Stimulated activated CD4-positive, alpha-beta T cell treated with anti-CD3 and anti-CD28 coated beads, Interleukin-15, amount 100 ng/mL, for 48 hours (primary cell): ENCODE measurements at places on chromosomes 2 and 18.

- DNase-seq, result no peak
Observed at GRCh38 chr2:72126186-72127100, 21.2 kb downstream of the CYP26B1 start.

DNA sequence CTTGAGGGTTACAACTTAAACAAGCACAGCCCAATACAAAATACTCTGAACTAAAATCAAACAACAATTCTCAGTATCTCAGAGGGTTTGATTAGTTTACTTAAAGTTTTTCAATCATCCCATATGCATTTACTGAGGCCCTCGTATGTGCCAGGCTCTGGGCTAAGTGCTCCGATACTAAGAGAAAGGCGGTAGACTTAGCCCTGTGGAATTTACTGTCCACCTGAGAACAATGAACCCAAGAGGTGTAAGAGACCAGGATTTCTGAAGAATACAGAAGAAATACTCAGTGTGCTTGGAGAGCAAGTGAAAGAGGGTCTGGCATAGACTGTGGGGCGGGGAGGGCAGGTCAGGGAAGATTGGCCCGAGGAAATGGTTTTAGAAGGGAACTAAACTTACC lies 25.1 kb upstream of the SCYGR1 start:
- no peak for DNase-seq

DNA sequence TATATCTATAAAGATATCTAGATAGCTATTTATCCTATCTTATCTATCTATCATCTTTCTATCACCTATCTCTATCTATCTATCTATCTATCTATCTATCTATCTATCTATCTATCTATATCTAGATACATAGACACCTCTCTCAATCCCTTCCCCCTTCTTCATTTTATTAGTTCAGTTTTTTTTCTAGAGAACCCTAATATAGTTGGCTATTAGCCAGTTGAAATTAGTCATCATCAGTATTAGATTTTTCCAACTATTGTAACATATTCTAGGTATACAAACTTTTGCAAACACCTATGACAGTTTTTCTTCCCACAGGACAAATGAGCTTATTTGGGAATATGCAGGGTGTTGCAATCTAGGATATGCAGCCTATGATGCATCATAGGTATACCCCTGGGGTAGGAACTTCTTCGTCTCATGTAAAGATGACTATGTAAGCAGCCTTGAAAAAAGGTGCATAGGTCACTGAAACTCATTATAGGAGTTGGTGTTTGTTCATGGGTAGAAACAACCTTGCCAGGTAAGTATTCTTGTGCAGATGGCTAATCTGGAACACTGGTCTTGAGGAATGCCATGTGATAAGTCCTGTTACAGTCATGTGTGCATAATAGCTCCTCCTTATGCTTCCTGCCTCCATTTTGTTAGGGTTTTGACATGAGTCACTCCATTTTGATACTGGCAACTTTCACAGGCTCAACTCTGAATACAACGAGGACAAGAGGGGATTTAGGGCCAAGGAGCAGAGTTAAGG lies 160.7 kb upstream of the ZSWIM2 start:
- no peak for DNase-seq

- DNase-seq, result no peak
Observed at GRCh38 chr2:230443541-230443940, 27.5 kb downstream of the SP100 start.

- no peak for DNase-seq
Observed at GRCh38 chr2:191950132-191950874, 103.4 kb upstream of the CAVIN2 start.

GRCh38 chr2:232539298-232540231 lies at the start of gene CHRNG:
Gene CHRNG, plus strand, starts transcription at chr2:232539692. Its CDS starts 56 bp downstream, at chr2:232539748.
- DNase-seq, result no peak

DNA sequence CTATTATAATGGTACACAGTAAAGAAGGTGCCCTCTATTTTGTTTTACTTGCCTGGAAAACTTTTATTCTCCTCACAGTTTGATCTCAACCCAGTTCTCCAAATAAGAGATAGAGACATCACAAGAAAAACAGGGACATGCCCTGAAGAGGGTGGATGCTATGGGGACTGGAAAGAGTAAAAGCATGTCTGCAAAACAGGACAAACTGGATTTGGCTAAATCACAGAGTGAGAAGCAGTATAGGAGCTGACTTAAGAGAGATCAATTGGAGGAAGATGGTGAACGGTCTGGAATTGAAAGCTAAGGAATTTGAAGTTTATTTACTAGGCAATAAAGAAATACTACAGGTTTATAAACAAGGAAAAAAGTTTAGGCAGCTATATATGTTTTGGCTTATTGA lies 33.0 kb downstream of the SP140L start:
- DNase-seq, result no peak

GRCh38 chr2:239943571-239943970 lies 81.6 kb downstream of the NDUFA10 start:
- no peak for DNase-seq

DNA sequence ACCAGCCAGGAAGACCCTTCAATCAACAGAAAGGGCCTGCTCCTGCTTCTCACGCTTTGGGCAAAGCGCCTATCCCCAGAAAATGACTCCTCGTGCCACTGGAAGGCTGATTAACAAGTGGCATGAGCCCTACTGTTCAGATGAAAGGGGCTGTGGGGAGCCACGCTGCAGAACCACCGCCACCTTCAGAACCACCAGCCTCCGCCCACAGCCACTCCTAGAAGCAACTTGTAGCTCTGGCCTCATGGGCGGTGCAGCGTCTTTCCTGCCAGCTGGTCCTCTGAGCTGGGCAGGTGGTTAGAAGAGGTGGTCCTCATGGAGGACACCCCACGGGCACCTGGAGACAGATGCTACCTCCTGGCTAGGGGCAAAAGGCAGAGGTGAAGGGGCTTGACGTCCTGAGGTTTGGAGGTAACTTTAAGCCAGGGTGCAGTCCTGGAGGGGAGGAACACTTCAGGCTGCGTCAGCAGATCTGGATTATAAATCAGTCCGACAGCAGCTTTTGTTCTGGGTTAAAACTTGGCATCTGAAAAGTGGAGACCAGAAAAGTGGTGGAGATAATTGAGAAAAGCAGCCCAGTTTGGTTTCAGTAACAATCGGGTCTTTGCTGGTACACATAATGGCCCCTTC lies 861 bp upstream of the SEMA4C start:
- DNase-seq, result no peak

- DNase-seq, result no peak
Observed at GRCh38 chr18:61502472-61502871, 169.2 kb downstream of the CDH20 start.

- no peak for DNase-seq
Observed at GRCh38 chr2:96140941-96141623, 2.8 kb upstream of the ASTL start.

DNA sequence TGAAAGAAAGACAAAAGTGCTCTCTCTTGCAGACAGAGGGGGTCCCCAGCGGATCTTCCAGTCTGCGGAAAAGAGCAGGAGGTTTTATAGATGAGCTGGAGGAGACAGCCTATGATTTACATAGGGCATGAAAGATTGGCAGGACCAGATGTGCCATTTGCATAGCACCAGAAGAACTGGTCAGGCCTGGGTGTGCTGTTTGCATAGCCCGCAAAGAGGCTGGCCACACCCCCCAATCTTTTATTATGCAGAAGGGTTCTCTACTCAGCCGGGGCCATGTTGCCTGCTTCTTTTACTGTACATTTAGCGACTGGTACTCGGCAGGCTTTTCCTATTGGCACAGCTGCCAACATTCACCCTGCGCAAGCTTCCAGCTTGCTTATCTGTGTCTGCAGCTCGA lies 317.6 kb downstream of the GALR1 start:
- no peak for DNase-seq

DNA sequence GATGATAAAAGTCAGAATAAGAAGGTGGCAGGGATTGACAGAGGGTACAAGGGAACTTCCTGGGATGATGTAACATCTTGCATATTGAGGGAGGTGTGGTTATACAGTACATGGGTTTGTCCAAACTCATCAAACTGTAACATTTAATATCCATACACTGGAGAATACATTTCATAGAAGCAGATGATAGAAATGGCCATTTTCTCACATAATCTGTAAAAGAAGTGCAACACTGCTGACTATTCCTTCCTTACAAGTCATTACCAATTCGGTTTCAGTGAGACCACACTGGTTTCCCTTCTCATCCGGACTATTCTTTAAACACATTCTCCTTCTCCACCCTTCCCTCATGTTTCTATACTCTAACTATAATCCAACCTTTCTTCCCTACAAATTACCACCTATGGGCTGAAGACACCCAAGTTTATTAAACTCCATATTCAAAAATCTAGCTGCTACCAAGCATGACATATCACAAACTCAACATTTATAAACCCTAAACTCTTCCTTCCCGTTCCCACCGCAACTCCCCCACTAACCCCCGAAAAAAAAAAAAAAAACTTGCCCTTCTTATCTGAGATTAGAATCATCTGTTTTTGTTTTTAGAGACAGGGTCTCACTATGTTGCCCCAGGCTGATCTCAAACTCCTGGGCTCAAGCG lies 1.6 kb downstream of the COX7A2L start:
- DNase-seq, result no peak

- no peak for DNase-seq
Observed at GRCh38 chr2:96404446-96405373, 69.1 kb downstream of the NCAPH start.

- DNase-seq, result no peak
Observed at GRCh38 chr2:217512259-217512658, 490.5 kb downstream of the TNS1 start.
